ENCODE measurements at places on chromosomes 11 and 22.

- no peak for DNase-seq
Measured at GRCh38 chr11:105372206-105372605, 232.6 kb upstream of the CARD18 start.

- no peak for DNase-seq
Measured at GRCh38 chr11:43135966-43136534, 175.7 kb upstream of the API5 start.

- no peak for DNase-seq
Measured at GRCh38 chr11:103085758-103086365, 6.1 kb downstream of the DCUN1D5 start.

DNA sequence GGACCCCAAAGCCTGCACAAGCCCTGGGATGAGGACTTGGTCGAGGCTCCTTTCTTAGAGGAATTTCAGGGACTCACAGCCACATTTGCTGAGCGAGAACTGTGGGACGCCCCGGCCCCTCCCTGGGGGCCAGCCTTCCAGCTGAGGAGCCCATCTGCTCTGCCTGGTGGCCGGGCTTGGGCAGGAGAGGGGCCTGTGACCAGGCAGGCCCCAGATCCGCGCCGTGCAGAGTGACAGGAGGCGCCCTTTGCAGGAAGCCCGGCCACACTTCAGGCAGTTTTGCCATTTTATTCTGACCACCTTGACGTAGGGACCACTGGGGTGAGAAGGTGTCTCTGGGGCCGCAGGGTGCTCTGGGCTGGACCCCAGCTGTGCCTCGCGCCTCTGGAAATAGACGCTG, 35.6 kb downstream of the TPCN2 start:
- no peak for DNase-seq

- no peak for DNase-seq
Measured at GRCh38 chr11:22084564-22084963, 108.3 kb upstream of the ANO5 start.

DNA sequence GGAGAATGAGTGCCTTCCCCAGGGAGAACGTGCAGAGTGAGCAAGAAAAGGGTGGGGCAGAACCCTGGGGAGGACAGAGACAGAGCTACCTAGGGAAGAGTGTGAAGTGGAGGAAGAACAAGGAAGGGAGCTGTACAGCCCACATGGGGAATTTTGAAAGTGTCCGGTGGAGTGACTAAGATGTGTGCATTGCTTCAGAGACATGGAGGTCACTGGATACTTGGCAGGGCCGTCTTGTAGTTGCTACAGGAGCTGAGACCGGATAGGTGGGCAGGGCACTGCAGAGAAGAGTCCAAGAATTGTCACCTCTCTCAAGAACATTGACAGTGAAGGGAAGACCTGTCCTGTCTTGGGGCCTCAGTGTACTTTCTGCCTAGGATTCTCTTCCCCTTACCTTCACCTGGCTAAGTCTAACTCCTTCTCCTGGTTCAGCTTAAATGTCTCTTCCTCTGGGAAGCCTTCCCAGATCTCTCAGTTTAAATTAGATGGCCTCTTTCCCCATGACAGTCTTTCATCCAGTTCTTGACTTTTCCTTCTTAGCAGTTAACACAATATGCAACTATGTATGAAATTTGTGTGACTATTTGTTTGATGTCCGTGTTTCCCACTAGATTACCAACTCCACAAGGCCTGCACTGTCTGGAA, 9.2 kb upstream of the P2RY6 start:
- DNase-seq, result no peak

DNA sequence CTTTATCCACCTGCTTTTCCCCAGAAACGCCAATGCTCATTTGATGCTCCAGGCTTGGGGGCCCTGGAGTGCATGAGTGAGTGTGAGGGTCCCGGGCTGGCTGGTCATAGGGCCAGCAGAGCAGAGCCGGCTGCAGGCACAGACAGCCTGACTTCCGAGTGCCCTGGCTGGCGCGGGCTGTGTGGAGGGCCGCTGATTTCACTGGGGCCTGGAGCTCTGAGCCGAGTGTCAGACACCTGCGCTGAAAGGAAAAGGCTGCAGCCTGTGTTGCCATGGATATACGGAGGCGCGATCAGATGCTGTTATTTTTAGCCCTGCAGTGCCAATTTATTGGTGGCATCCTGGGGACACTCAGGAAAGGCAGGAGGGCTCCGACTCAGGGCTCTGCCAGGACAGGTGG, 87.6 kb downstream of the ST3GAL4 start:
- DNase-seq, result peak; percentile 35

DNA sequence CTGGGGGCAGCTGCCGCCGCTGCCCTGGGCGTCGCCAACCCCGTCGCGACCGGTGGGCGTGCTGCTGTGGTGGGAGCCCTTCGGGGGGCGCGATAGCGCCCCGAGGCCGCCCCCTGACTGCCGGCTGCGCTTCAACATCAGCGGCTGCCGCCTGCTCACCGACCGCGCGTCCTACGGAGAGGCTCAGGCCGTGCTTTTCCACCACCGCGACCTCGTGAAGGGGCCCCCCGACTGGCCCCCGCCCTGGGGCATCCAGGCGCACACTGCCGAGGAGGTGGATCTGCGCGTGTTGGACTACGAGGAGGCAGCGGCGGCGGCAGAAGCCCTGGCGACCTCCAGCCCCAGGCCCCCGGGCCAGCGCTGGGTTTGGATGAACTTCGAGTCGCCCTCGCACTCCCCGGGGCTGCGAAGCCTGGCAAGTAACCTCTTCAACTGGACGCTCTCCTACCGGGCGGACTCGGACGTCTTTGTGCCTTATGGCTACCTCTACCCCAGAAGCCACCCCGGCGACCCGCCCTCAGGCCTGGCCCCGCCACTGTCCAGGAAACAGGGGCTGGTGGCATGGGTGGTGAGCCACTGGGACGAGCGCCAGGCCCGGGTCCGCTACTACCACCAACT, 1.0 kb downstream of the FUT4 start:
- no peak for DNase-seq

DNA sequence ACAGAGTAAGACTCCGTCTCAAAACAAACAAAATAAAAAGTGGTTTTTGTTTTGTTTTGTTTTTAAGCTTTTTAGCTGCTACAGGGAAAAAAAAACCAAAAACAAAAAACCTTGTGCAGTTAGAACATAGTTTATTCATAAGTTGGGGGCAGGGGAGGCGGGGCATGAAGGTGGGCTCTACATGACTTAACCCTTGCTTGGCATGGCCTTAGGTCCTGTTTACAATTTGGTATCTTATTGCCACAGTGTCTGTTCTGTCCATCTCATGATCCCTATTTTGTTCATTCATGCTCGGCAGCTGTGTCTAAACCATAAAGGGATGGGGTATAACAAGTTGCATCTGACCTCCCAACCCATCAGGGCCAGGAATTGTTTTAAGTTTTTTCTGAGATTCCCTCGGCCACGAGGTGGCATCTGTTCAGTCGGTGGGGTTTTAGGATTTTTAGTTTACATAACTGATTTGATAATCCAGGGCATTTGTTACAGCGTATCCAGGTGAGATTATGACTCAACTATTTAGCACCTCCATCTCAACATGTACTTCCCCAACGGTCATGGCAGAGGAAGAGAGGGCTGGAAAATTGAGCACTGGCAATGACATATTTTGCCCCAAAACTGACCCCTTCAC, 6.9 kb downstream of the AP5B1 start:
- DNase-seq, result no peak

- DNase-seq, result no peak
Measured at GRCh38 chr11:110435780-110436717, 6.3 kb downstream of the FDX1 start.

GRCh38 chr22:27431896-27432295, 369.7 kb downstream of the MN1 start:
- DNase-seq, result no peak

- no peak for DNase-seq
Measured at GRCh38 chr11:31657091-31657490, 147.5 kb downstream of the ELP4 start.

DNA sequence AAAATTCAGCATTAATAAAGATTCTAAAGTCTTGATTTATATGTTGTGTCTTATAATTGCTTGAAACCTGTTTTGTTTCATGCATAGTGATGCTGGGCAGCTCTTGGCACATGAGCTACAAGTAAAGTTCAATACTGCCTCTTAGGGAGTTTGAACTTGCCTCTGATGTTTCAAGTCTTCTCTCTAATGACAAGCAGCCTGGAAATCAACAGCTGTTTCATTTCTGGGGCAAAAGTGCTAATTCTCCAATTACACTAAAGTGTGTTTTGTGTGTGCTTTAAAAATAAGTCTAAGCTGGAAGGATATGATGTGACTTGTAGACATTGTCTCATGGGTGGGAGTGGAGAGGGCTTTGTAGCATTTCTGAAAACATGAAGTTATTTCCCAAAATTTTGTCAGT, 23.7 kb upstream of the SESN3 start:
- DNase-seq, result no peak

- no peak for DNase-seq
Measured at GRCh38 chr11:14054116-14055107, 91.9 kb downstream of the SPON1 start.

- no peak for DNase-seq
Measured at GRCh38 chr22:27318516-27318915, 483.0 kb downstream of the MN1 start.

DNA sequence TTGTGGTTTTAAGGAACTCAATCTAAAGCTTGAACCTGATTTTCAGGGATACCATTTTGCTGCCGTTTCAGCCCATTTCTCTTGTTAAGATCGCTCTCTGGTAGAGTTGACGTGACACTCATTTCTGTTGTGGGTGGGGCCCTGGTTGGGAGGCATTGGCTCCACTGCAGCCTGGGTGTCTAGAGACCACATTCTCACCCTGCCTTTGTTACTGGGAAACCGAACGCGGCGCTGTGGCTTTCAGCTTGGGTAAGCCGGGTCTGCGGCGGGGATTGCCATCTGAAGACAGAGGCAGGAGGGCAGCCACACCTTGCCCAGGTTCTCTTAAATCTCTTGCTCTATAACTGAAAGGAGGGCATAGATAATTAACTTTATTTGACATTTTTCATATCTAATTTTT, 3.2 kb downstream of the EHF start:
- DNase-seq, result no peak

DNA sequence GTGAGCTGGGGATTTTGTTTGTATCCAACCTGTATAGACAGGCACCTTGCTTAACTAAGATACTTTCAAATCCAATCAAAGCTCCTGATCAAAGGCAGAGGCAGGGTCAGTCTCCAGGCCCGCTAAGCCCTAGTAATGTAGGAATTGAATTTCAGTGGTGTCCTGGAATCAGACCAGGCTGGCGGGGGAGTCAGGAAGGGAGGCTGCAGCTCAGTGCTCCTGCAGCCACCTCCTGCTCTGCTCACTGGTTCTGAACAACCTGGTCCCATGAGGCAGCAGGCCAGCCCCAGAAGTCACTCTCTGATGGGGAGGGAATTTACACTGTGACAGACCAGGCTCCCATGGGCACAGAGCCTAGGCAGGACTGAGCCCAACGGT, 38.5 kb upstream of the GALNT18 start:
- DNase-seq, result no peak

- no peak for DNase-seq
Measured at GRCh38 chr11:91091563-91091962, 868.7 kb upstream of the CHORDC1 start.

GRCh38 chr11:22920939-22921565, 60.8 kb upstream of the CCDC179 start:
- DNase-seq, result no peak

DNA sequence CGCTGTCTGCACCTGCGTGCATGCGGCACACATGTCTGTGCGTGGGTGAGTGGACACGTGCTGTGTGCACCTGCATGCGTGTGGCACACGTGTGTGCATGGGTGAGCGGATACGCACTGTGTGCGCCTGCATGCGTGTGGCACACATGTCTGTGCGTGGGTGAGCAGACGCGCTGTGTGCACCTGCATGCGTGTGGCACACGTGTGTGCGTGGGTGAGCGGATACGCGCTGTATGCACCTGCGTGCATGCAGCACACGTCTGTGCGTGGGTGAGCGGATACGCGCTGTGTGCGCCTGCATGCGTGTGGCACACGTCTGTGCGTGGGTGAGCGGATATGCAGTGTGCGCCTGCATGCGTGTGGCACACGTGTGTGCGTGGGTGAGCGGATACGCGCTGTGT, 27.1 kb upstream of the ACR start:
- DNase-seq, result no peak

- peak; percentile 14 for DNase-seq
Measured at GRCh38 chr11:6646918-6647679, 8.5 kb downstream of the DCHS1 start.

GRCh38 chr11:102119997-102120396, 9.8 kb downstream of the YAP1 start:
- DNase-seq, result no peak

DNA sequence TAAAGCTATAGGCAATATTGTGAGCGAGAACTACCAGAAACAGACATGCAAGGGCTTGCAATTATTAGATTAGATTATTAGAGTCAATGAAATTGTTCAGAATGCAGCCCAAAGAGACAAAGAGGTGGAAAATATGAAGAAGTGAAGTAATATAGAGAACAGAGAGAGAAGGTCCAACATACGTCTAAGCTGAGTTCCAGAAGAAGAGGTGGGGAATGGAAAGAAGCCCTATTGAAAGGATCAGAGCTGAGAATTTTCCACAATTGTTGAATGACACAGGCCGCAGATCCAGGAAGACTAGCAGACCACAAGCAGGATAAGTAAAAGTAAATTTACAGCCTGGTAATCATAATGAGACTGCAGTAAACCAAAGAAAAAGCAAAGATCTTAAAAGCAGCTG, 93.2 kb downstream of the EXT2 start:
- no peak for DNase-seq

DNA sequence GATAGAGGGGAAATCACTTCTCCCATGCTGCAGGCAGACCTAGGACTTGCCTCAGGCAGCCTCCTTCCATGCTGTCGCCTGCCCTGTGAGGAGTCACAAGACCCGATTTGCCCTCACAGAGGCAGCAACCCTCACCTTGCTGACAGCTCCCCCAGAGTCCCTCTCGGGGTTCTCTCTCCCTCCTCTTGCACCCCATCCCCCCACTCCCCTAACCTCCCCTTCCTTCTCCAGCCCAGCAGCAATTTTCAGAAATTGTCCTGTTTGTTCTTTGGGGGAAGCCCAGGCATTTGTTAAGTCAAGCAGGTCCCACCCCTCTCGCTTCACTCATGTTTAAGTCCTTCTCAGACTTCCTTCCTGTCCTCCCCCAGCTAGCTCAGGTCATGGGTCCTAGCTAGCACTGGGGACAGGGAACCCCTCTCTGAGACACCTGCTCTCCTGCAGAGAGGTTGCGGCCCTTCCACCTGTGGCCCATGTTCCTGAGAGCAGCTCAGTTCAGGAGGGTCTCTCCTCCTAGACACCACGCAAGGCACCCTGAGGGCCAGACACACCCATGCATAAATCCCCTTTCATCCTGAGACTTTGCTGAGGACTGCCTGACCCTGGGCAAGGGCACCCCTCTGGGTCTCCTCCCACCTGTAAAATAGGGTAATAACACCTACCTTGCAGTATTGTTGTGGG, 6.3 kb upstream of the FXYD2 start:
- DNase-seq, result no peak

GRCh38 chr11:59899532-59899931, 20.9 kb downstream of the OOSP3 start:
- DNase-seq, result no peak

DNA sequence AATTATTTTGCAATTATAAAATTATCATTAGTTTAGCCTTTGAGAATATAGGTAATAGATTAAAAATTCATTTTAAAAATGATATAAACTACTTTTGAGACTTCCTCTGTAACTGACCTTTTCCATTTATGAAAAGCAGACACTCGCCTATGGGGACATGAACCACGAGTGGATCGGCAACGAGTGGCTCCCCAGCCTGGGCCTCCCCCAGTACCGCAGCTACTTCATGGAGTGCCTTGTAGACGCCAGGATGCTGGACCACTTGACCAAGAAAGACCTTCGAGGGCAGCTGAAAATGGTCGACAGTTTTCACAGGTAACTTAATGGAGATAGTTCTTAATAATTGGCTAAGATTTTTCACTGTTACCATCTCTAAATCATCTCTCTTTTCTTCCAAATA, 26.3 kb upstream of the CTTN start:
- DNase-seq, result no peak

- no peak for DNase-seq
Measured at GRCh38 chr11:65125197-65126056, 3.3 kb downstream of the MRPL49 start.

Data from amygdala (tissue), 56 donors.